ENCODE measurements at places on chromosomes 11 and 22.

DNA sequence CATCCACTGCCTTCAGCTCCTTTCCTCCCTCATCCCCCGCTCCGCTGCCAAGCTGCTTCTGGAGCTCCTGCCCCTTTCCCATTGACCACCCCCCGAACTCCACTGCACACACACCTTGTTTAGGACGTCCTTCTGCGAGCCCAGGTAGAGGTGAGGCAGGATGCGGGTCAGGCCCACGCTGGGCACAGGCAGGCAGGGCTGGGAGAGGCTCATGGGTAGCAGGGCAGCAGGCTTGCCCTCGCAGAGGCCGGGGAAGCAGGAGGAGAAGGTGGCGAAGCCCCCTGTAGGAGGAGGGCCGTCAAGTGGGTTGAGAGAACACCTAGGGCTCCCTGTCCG lies 13.3 kb downstream of the DUSP8 start:
- no peak for DNase-seq

GRCh38 chr11:128936606-128937251 lies 5.9 kb downstream of the TP53AIP1 start:
- DNase-seq: no peak

GRCh38 chr11:92790366-92790765 lies 179.1 kb upstream of the MTNR1B start:
- DNase-seq: no peak

- no peak for DNase-seq
Measured at GRCh38 chr11:3170756-3171650, 5.9 kb upstream of the OSBPL5 start.

DNA sequence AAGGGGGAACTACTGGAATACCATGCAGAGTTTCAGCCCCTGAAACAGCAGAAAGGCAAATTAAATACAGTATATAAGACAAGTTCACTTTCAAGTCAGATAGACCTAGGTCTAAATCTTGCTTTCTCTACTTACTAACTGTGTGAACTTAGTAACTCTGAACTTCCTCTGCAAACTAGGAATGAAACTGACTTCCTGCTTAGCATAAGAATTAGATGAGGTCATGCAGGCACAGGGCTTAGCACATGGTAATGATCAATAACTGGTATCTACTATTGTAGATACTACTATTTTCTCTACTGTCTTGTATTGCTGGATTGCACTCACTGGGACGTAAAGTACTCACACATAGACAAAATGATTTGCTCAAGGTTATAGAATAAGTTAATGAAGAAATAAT lies 51.5 kb upstream of the MTNR1B start:
- no peak for DNase-seq

- DNase-seq: no peak
Measured at GRCh38 chr11:495537-495931, 11.5 kb downstream of the RNH1 start.

- DNase-seq: no peak
Measured at GRCh38 chr22:50012211-50013181, at the start of gene IL17REL. TSS of gene IL17REL (minus strand) at chr22:50012765. CDS start at chr22:50012646, 119 bp downstream.

DNA sequence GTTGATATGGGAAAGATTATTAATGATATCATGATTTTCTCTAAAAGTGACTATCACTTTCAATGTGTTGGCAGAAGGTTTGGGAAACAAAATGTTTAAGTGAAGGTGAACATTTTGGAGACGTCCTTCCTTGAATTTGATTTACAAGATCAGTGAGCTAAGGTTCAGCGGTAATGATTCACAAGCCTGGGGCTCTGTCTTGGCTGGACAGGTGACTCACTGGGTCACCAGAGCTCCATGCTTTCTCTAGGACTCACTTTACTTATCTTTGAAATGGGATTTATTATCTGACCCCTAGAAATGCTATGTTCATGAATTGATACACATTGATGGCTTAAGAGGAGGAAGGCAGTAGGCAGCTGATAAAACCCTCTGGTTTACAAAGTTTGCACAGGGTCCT lies 437.5 kb downstream of the NTM start:
- no peak for DNase-seq

- no peak for DNase-seq
Measured at GRCh38 chr11:83508804-83509203, 222.6 kb upstream of the CCDC90B start.

DNA sequence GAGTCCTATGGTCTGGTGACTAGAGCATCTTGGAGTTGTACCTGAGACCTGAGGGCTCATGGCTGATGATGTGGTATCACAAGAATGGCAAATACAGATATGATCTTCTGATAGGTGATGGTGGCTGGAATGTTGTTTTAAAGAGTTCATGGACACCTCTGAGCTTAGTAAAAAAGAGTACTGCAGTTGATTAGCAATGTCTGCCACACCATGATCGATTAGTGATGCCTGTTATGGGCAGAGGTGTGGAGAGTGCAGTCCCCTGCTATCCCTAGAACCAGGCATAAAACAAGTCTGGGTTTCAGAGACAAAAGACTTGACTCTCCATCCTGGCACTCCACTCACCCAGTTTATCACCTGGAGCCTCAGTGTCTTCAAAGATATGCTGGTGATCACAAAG lies 1.4 kb upstream of the BATF2 start:
- no peak for DNase-seq

DNA sequence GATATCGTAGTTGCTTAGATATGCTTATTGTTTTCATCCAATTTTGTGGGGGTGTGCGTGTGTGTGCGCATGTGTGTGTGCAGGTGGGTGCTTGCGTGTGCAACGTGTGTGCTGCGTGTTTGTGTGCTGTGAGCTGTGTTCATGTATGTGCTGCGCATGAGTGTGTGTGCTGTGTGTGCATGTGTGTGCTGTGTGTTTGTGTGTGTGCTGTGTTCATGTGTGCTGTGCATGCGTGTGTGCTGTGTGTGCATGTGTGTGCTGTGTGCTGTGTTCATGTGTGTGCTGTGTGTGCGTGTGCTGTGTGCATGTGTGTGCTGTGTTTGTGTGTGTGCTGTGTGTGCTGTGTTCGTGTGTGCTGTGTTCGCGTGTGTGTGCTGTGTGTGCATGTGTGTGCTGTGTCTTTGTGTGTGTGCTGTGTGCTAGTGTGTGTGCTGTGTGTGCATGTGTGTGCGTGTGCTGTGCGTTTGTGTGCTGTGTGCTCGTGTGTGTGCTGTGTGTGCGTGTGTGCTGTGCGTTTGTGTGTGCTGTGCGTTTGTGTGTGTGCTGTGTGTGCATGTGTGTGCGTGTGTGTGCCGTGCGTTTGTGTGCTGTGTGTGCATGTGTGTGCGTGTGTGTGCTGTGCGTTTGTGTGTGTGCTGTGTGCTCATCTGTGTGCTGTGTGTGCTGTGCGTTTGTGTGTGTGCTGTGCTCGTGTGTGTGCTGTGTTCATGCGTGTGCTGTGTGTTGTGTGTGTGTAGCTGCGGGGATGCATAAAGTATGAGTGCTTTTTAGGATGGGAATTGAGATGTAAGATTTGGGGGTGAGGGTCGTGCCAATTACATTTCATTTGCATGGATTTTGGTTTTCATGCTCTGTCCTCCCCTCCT lies 7.6 kb downstream of the IGF2 start:
- DNase-seq: no peak
